CD4-positive, alpha-beta T cell treated with Interleukin-12 subunit alpha and Interleukin-12 subunit beta, for 1 hour (primary cell): ENCODE measurements at places on chromosomes 2 and 18.

DNA sequence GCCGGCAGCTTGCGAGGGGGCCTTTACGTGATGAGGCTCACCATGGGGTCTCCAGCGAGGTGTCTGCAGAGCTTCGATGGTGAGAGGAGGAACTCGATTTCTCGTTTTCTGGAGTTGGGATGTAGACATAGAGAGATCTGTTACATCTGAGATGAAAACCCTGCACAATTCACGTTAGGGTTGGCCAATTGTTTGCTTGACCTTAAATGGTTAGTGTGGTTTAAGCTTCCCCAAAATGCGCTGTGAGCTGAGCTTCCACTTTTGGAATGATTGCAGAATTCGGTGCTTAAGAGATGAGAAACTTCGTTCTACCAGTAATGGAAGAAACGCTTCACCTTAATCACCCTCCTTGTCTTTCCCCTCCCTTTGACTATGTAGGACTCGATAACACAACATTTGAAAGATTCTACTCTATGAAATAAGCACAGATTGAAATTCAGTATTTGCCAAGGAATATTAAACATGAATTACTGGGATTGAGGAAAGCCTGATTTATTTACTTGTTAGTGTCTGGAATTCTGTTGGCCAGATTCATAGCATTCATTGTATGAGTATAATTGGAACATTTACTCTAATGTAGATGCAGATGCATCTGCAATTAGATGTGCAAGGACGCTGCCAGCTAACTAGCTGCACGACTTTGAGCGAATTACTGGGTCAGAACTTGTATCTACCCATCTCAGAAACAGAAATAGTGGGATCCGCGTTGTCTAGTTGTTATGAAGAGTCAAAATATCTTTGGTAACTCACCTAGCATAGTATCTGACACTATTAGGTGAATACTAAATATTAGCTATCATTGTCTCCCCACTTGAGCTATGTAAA is 1.6 kb upstream of the KLF7 start:
- DNase-seq: peak; percentile 36

GRCh38 chr2:181178823-181179412 is 198.5 kb downstream of the UBE2E3 start:
- peak; percentile 66 for DNase-seq

DNA sequence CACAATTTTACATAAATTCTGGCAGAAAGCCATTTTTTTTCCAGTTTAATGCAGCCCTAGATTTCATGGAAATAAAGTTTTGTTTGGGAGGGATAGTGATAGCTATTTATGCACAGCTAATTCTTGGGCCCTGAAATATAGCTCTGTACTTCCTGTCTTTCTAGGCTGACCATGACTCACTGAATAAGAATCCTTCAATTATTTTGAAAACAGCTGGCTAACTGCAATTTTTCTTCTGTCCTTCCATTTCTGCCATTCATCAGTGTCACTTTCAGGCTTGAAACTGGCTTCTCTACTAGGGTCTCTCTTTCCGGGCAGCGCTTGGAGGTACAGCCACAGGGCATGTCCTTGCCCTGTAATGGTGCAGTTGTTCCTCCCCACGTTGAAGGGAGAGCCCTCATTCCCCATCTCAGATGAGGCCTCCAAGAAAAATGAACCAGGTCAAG is 97.1 kb upstream of the TMEM178A start:
- DNase-seq: no peak

DNA sequence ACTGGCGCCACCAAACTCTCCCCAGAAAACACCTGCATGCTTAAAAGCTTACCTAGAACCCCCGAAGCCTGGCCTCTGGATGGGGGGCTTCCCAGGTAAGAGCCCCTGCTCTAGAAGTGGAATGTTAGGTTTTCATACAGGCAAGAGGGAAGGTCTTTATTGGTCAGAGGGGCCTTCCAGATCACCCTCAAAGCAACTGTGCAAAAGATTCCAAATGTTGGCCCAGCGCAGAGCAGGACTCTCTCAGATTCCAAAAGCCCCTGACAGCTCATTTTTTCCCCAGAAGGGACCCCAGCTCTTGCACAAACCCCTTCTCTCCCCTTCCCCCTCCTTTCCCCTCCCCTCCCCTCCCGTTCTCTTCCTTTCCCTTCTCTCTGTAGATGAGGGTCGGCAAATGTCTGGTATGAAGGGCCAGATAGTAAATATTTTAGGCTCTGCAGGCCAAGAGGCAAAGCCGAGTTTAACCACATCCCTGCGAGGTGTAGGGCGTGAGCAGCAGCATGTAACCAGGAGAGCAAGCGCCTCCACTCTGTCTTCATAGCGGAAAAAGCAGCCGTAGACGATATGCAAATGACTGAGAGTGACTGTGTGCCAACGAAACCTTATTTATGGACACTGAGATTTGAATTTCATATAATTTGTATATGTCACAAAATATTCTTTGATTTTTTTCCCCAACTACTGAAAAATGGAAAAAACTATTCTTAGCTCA is 116.9 kb downstream of the SMAD7 start:
- DNase-seq: peak; percentile 74

DNA sequence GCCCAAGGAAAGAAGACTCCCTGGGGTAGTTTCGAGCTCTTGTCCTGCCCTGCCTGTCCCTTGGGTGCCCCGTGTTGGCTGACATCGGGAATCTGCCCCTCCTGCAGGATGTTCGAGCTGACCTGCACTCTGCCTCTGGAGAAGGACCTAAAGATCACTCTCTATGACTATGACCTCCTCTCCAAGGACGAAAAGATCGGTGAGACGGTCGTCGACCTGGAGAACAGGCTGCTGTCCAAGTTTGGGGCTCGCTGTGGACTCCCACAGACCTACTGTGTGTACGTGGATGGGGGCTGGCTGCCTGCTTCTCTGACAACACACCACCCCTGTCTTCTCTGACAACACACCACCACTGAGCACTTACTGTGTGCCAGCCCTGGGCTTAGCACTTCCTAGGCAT is 210.8 kb downstream of the DYSF start:
- no peak for DNase-seq

- DNase-seq: no peak
Measured at GRCh38 chr2:207487650-207488311, 42.0 kb upstream of the CREB1 start.

GRCh38 chr18:46067438-46068007 is 4.5 kb downstream of the PSTPIP2 start:
- no peak for DNase-seq

DNA sequence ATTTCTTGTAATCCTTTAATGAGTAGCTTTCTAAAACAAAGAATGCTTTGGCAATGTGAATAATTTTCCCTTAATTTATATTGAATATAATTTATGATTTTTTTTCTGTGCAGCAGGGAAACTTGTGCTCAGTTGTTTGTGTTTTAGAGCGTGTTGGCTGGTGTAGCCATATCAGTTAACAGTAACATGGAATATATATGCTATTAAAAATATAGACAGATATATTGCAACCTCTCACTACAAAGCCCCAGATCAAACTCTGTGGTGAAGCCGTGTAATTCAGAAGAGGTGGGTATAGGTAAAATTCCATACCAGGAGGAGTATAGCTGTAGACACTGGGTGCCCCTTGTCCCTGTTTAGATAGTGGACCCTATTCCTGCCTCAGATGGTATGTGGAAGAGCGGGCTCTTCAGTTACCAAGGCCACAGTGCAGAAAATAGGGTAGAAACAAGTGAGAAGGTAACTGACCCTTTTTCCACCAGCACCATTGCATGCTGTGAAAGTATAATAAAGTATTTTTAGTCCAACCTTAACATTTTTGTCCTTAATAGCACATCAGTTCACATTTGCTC is 18.1 kb upstream of the RASGRP3 start:
- DNase-seq: no peak

- DNase-seq: peak; percentile 91
Measured at GRCh38 chr2:47782671-47783485, at the start of gene MSH6. Gene MSH6 (plus strand): TSS chr2:47783145. CDS start chr2:47783234, 89 bp downstream.

- no peak for DNase-seq
Measured at GRCh38 chr2:72762276-72762675, 63.6 kb downstream of the EXOC6B start.

GRCh38 chr18:40346146-40346545 is 1608.9 kb upstream of the PIK3C3 start:
- no peak for DNase-seq

GRCh38 chr2:241109210-241110088 is 7.4 kb upstream of the MTERF4 start:
- DNase-seq: peak; percentile 41

DNA sequence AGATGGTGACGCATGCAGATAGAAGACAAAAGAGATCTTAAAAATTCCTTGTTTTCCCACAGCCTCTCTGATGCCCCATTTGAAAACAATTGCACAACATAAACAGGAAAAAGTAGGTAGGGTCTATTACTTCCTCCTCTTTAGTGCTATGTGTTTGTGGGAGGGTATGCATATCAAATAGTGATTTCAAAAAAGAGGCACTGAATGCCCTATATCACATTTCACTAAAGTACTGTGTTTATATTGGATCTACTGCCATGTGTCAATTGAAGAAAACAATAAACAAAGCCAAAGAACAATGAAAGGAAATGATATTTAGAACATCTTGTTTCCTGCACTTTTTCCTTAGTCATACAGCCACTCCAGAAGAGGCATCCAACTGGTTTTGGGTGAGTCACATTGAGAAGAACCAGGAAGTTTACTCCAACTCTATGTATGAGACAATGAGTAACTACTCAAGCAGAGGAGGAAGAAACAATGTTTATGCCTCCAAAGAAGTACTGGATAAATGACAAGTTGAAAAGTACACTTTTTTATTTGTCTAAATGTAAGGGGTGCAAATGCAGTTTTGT is 583.6 kb downstream of the FBXO15 start:
- DNase-seq: no peak

- no peak for DNase-seq
Measured at GRCh38 chr2:22481486-22482259, 903.3 kb upstream of the KLHL29 start.

- no peak for DNase-seq
Measured at GRCh38 chr2:20052861-20053281, 1.4 kb upstream of the LAPTM4A start.

DNA sequence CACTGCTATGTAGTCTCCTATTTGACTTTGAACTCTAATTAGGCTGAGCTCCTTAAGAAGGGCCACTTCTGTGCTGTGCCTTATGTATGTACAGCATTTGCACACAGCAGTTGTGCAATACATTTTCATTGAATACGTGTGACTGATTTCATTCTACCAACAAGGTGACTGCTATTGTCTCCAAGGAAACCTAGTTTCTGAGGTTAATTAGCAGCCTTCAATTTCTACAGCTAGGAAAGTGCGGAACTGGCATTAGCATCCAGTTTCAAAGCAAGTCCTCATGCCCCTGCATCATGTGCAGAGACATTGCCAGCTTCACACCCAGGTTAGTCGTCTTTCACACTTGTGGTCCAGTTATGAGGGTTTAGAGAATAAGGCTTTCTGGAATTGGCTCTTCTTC is 58.6 kb downstream of the NCK2 start:
- DNase-seq: no peak

DNA sequence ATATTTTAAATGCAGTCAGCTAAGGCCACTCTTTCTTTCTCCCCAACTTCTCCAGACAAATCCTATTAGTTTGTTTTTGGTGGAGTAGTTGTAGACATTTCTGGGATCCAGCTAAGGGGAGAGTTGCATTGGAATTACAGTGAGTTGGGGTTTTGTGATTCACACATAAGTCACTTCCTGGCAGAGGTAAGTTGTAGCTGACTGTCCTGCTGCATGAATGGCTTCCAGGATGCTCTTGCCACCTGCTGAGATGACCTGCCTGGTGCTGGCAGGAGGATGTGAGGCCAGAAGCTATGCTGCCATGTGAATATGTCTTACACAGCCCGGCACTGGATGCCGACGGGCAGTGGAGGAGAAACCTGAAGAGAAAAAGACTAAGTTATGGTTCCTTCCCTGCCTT is 243.7 kb downstream of the TDRD15 start:
- no peak for DNase-seq

DNA sequence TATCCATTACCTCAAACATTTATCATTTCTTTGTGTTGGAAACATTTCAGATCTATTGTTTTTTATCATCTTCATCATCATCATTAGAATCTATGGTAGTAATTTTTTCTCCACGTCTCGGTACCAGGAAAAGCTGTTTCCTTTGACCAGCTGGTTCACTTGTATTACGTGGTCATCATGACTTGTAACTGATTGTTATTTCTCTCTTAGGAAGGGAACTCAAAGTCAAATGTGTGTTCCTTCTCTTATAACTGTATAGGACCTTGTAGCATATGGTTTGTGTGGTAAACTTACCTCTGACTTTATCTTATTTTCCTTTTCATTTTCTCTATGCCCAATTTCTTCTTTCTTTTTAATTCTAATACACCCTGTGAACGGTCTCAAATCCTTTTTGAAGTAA is 16.5 kb downstream of the NCOA1 start:
- DNase-seq: no peak

DNA sequence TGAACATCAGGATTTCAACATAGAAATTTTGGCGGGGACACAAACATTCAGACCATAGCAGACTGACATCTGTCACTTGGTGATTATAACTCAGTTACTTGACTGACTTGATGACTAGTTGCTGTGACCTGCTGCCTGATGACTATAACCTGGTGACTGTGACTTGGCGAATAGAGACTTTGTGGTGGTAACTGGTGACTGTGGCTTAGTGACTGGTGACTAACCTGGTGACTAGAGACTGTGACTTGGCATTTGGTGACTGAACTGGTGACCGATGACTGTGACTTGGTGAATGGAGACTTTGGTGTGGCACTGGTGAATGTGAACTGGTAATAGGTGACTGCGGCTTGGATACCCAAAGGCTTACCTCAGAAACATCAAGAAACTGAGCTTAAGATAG is 563.1 kb upstream of the FAM98A start:
- DNase-seq: no peak

- DNase-seq: no peak
Measured at GRCh38 chr2:45141883-45142866, 132.9 kb upstream of the SIX2 start.

GRCh38 chr2:212237350-212238095 is 301.1 kb downstream of the ERBB4 start:
- DNase-seq: no peak

GRCh38 chr2:189129971-189130370 is 49.6 kb downstream of the COL5A2 start:
- DNase-seq: no peak

- no peak for DNase-seq
Measured at GRCh38 chr2:140376686-140377085, 1596.5 kb upstream of the NXPH2 start.

DNA sequence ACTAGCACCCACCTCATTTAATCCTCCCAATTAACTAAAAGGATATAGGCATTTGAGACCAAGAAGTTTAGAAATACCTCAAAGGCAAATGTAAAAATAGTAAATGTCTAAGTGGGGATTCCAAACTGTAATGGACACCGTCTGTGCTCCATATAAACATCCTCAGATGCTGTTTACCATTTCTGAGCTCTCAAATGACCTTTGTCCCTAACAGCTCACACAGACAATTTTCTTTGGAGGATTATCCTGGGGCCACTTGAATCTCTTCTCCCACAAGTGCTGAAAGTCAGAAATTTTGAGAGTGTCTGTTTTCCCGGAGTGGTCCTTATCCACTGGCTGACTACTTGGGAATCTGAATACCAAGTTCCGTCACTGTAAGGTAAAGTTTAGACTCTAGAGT is 1418.9 kb downstream of the LRP1B start:
- DNase-seq: no peak
